Urothelium cell line (cell line): ENCODE measurements at places on chromosomes 3 and 15.

DNA sequence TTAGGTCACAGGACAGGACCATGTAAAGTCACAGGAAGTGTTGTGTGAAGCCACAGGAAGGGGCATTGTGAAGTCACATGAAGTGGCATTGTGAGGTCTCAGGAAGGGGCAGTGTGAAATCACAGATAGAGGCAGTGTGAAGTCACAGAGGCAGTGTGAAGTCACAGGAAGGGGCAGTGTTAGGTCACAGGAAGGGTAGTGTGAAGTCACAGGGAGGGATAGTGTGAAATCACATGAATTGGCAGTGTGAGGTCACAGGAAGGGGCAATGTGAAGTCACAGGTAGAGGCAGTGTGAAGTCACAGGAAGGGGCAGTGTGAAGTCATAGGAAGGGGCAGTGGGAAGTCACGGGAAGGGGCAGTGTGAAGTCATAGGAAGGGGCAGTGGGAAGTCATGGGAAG, 37.9 kb downstream of the GASK1A start:
- DNase-seq = no peak

- no peak for DNase-seq
These were observed 188.9 kb downstream of the NR1D2 start for GRCh38 chr3:24133942-24134341.

DNA sequence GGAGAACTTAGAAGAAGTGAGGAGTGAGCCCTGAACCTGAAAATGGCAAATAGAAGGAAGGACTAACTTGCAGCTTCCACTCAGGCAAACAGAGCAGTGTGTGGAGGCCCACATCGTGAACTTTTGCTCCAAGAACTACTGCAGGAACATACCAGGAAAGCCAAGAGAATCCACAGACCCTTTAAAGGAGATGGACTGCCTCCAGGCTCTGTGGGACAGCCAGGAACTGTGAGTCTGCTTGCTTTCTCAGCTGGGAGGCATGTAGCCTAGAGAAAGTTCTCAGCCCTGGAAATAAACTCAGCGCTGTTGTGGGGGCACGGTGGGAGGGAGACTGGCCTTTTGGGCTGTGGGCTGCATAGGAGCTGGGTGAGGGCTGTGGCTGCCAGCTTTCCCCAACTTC, 93.0 kb downstream of the SNRK start:
- no peak for DNase-seq

DNA sequence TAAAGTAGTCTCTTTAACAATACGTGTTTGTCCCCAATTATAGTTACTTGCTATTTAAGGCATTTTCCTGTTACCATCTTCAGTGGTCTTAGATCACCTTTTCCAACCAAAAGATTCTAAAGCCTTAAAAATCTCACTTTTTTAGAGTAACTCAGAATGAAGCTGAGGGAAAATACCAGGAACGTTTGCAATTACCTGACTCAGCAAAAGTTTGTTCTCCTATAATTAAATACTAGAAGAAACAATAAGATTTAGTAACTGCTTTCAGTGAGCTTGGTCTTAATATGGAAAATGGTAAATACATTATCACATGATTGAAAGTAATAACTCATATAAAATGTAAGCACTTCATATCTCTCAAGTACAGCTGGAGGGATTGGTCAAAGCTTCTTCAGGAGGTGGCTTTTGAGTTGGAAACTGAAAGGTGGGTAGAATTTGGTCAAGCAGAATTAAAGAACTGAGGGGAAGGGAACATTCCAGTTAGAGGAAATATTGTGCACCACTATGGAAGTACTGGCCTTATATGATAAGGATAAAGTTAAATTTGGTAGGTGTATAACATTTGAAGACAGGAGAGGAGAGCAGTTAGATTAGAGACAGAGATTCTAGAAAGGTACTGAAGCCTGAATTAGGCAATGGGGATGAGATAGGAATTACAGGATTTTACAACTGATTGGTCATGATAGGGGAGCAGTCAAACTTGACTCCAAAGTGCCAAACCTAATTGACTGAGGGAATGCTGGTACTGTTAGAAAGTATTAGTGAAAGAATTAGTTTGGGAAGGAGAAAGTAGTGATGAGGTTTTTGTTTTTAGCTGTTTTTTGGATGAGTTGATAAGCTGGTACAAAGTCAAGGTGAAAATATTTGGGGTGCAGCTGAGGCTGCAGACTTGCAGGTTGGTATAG, 21.9 kb downstream of the TSC22D2 start:
- no peak for DNase-seq

- DNase-seq = no peak
These were observed 5.0 kb downstream of the DCP1A start for GRCh38 chr3:53342353-53342752.

DNA sequence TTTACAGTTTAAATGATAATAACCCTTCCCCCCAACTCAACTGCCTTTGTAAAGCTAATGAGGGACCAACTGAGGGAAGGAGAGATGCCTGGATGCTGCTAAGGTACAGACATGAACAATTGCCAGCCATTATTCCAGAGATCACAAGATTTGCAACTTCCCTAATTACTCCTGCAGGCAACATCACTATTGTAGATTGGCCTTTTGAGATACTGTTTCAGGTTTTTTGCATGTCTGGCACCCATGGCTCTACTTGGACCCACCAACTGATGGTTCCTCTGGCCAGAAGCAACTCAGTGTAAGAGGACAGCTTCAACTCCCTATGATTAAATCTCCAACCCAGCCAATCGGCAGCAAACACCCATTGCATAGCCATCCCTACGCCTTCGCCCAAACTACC, 478.7 kb downstream of the FHIT start:
- no peak for DNase-seq

- no peak for DNase-seq
These were observed 104.8 kb downstream of the COL6A6 start for GRCh38 chr3:130621824-130622223.

GRCh38 chr3:188031121-188031520, 122.8 kb upstream of the LPP start:
- DNase-seq = no peak

GRCh38 chr3:13790376-13791197, 89.3 kb downstream of the WNT7A start:
- DNase-seq = no peak

GRCh38 chr3:52498137-52499054, 3.3 kb downstream of the STAB1 start:
- DNase-seq = no peak

- DNase-seq = no peak
These were observed 57.1 kb downstream of the CEMIP start for GRCh38 chr15:80836223-80836622.

GRCh38 chr15:63505842-63506222, 1.4 kb downstream of the USP3 start:
- DNase-seq = no peak

- no peak for DNase-seq
These were observed 86.6 kb downstream of the SNRK start for GRCh38 chr3:43372809-43373559.

DNA sequence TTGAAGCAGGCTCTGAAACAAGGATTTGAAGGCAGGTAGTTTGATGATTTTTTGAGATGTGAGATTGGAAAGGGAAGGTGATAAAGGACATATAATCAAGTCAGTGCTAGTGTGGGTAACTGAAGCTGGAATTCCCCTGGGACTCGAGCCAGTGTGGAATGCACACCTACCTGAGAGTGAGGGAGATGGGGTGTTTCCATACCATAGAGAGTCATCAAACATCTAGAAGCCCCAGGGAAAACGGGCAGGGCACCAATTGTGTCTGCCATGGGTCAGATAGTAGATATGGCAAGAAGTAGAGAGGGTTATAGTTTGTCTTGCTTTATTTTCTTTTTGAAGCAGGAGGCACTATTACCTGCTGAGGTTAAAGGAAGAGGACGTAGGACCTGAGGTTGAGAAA, 120.0 kb downstream of the SSR3 start:
- no peak for DNase-seq

DNA sequence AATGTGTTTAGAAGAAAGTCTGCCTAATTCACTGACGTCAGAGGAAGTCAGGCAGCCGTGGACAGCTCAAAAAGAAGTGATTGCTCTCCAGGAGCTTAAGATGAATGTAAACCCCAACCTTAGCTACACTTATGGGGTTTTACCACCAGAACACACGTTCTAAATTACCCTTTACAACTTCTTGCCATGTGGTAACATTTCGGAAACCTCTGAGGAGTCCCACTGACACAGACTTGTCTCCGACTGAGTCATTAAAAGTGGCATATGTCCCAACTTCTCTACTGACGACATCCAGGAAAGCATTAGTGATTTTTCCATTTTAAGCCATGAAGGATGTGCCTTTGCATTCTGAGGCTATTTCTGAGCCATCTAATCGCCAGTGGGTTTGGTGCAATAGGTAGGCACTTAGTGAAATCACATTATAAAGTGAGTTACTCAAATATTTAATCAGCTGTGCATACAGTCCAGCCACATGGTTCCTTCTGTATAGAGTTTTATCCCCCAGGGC, 32.4 kb downstream of the C2CD4A start:
- no peak for DNase-seq

DNA sequence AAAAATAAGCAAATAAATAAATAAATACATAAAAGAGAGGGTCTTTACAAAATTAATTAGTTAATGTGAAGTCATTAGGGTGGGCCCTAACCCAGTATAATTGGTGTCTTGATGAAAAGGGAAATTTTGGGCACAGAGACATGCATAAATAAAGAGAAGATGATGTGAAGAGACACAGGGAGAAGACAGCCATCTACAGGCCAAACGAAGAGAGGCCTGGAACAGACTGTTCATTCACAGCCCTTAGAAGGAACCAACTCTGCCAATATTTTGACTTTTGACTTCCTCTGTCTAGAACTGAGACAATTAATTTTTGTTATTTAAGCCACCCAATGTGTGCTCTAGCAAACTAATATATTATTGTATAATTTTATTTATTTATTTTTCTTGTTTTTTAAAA, 29.6 kb upstream of the SELENOK start:
- no peak for DNase-seq

DNA sequence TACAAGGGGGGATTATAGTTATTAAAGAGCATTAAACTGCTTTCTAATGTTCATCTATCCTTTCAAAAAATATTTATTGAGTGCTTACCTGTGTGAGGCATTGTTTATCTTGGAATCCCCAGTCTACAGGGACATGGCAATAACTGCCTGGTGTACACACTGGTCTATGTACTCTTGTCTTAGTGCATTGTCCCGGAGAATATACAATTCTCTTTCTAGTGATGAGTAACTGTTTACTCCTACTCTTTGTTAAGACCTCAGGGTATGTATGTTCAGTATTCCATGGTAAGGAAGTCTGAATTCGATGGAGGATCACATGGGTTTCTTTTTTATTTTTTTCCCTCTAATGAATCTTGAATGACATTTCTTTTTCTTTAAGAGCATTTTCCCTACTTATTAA, 772.4 kb upstream of the NR2F2 start:
- DNase-seq = no peak

DNA sequence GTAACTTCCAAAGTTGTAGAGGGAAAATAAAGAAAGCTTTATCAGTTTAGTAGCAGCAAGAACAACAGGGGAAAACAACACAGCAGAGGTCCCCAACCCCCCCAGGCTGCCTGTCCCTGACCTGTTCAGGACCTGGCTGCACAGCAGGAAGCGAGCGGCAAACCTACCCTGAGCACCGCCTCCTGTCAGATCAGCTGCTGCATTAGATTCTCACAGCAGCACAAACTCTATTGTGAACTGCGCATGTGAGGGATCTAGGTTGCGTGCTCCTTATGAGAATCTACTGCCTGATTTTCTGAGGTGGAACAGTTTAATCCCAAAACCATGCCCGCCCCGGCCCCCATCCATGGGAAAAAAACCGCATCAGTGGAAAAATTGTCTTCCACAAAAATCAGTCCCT, 40.3 kb downstream of the USP50 start:
- no peak for DNase-seq

- DNase-seq = no peak
These were observed 2.4 kb upstream of the REC114 start for GRCh38 chr15:73440571-73440970.

- no peak for DNase-seq
These were observed 7.0 kb downstream of the CLDN11 start for GRCh38 chr3:170425491-170426239.

GRCh38 chr3:143627336-143627735, 220.9 kb downstream of the SLC9A9 start:
- DNase-seq = no peak

- DNase-seq = no peak
These were observed 93.7 kb downstream of the NFKBIZ start for GRCh38 chr3:101943029-101943428.

DNA sequence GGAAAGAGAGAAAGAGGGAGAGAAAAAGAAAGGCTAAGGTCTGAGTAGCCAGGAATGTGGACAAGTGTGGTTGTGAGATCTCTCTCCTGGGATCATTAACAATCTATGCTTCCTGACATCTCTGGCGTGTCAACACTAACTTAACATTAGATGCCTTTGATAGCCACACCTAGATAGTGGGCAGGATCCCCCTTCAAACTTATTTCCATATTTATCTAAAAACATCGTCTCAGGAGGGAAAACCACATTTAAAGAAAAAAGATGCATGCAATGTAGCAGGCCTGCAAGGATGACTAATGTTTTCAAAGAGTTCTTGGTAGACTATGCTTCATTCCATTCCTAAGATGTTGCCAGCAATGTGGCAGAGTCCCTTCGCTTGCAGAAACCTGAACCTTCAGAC, 80.9 kb downstream of the MLH1 start:
- DNase-seq = no peak
